DND-41 (cell line): ENCODE measurements at places on chromosomes 12 and 14.

DNA sequence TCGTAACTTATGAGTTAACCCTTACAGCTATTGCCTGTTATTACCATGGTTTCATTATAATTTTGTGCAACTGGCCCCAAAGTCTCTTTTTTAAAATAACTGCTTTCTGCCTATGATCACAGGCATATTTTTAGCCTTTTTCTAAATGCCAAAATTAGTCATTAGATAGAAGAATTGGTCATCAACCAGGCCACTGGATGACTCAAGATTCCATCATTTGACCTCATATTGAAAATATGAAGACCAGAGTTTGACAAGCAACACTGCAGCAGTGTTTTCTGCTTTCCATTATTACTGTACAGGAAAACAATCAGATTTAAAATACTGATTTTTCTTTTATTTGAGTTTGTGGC is 54.7 kb upstream of the OTOGL start:
- no peaks in the 10 kb centered on the region for H3K27me3 ChIP-seq
- no peak overlapping the region for H3K27ac ChIP-seq
- no peak overlapping the region for H3K4me3 ChIP-seq
- H3K36me3 ChIP-seq: no peaks in the 10 kb centered on the region

DNA sequence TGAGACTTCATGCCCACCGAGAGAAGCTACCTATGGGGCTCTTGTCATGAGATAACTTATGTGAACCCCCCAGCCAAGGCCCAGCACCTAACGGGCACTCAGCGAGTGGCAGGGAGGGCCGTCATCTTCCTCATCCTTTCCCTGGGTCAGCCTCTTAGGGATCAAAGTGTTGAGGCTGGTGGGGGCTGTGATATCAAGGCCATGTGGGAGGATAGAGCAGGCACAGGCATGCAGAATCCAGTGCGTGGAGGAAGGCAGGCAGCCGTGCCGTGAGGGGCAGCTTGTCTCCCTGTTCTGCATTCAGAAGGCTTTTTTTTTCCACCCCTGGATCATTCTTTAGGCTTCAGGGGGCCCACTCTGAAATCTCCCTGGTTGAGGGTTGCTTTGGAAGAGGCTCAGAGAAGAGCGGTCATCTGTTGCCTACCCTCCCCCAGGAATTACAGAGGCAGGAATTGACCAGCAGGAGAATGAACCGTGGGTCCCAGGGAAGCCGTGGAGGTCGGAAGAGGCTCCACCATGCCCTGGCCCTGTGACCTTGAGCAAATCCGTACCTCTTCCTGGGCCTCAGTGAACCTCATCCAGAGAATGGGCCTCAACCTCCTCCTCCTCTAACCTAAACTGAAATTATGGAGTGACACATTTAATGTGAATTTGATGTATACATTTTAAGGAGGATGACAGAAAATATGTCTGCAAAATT is 62.8 kb downstream of the BEGAIN start:
- DNase-seq: peak; percentile 3
- no peak overlapping the region for H3K27ac ChIP-seq
- no peaks in the 10 kb centered on the region for H3K27me3 ChIP-seq
- peaks cover 19% of the 10 kb centered on the region for H3K36me3 ChIP-seq

DNA sequence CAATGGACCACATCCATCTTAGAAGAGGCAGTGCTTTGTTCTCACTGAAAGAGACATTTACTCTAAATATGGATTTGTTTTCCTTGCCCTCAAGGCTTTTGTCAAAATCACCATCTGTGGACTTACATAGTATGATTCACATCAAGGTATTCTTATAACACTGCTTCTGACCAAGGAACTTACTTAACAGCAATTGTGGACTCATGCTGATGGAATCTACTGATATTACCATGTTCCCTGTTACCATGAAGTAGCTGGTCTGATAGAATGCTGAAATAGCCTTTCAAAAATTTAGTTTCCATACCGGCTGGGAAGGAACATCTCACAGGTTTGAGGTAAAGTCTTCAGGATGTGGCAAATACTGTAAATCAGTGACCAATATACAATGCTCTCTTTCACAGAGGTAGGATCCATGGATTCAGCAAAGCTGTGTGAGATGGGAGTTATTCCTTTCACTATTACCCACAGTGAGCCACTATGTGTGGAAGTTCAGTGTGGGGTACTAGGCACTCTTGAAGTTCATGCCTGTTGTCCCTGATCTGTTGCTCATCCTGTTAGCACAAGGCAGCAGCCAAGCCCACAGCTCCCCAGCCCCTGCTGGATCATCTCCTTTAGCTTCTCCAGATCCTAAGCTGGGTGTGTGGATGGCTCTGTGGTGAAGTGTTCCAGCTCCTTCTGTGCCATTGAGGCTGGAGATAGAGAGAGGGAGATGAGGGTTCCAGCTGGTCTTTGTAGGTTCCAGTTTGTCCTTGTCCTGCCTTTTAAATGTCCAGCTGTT is 126.4 kb downstream of the ATP23 start:
- no peak for DNase-seq
- H3K27me3 ChIP-seq: peaks cover 5% of the 10 kb centered on the region
- H3K36me3 ChIP-seq: no peaks in the 10 kb centered on the region

- no peaks in the 10 kb centered on the region for H3K27me3 ChIP-seq
- H3K4me3 ChIP-seq: no peak overlapping the region
- no peak overlapping the region for H3K27ac ChIP-seq
- no peaks in the 10 kb centered on the region for H3K4me1 ChIP-seq
Measured at GRCh38 chr12:65025136-65025535, 96.0 kb downstream of the WIF1 start.

DNA sequence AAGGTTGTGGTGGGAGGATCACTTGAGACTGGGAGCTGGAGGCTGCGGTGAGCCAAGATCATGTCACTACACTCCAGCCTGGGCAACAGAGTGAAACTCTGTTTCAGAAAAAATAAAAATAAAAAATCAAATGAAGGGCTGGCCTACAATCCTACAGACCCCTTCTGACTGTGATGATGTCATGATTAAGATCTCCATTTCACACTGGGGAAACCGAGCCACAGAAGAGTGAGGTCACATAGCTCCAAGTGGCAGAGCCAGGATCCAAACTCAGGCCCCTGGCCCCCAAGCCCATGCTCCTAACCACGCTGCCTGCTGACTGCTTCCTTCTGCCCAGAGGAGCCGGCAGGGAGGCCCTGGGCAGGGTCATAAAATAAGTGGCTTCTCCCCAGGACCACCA is 258.0 kb upstream of the FKBP4 start:
- H3K4me1 ChIP-seq: no peaks in the 10 kb centered on the region
- no peaks in the 10 kb centered on the region for H3K36me3 ChIP-seq
- no peak overlapping the region for H3K4me3 ChIP-seq
- H3K27ac ChIP-seq: no peak overlapping the region
- DNase-seq: no peak

- H3K4me1 ChIP-seq: no peaks in the 10 kb centered on the region
- H3K4me3 ChIP-seq: no peak overlapping the region
- H3K36me3 ChIP-seq: no peaks in the 10 kb centered on the region
- H3K27ac ChIP-seq: no peak overlapping the region
Measured at GRCh38 chr12:119634743-119635142, 33.2 kb upstream of the PRKAB1 start.

GRCh38 chr12:2877953-2878732 is 1.1 kb downstream of the RHNO1 start:
- H3K27me3 ChIP-seq: no peaks in the 10 kb centered on the region
- peak overlapping the region; percentile 36 for H3K4me3 ChIP-seq
- no peak for DNase-seq
- H3K4me1 ChIP-seq: peaks cover 54% of the 10 kb centered on the region

DNA sequence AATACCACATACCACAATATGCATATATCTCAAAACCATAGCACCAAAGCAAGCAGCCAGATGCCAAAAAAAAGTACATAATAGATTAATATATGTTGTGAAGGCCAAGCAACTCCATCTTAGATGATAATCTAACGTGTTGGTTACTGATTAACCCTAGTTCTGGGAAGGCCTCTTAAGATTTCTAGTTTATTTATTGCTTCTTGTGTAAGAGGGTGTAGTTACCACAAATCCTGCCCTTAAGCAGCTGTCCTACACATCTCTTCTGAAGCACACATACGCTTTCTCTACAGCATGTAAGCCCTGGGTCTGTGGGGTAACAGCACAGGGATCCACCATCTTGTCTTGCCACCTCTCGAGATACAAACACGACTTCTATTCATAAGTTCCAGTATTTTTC is 236.8 kb upstream of the AVPR1A start:
- H3K4me3 ChIP-seq: no peak overlapping the region
- H3K4me1 ChIP-seq: peaks cover 2% of the 10 kb centered on the region; the same call in 1 of the 2 replicates
- no peaks in the 10 kb centered on the region for H3K36me3 ChIP-seq
- H3K27me3 ChIP-seq: no peaks in the 10 kb centered on the region
- no peak for DNase-seq
- no peak overlapping the region for H3K27ac ChIP-seq

- no peaks in the 10 kb centered on the region for H3K36me3 ChIP-seq
- no peaks in the 10 kb centered on the region for H3K27me3 ChIP-seq
- H3K4me1 ChIP-seq: peaks cover 61% of the 10 kb centered on the region
- peak overlapping the region; percentile 20; the same call in 1 of the 2 replicates for H3K27ac ChIP-seq
- no peak for DNase-seq
Measured at GRCh38 chr14:100445436-100446088, 122.4 kb downstream of the SLC25A47 start.

GRCh38 chr14:89029961-89030694 is 205.7 kb downstream of the TTC8 start:
- H3K4me3 ChIP-seq: no peak overlapping the region
- H3K36me3 ChIP-seq: no peaks in the 10 kb centered on the region
- DNase-seq: no peak
- no peaks in the 10 kb centered on the region for H3K27me3 ChIP-seq

GRCh38 chr12:58443981-58444371 is 476.3 kb downstream of the LRIG3 start:
- peaks cover 3% of the 10 kb centered on the region for H3K27me3 ChIP-seq
- no peak overlapping the region for H3K27ac ChIP-seq
- H3K4me3 ChIP-seq: no peak overlapping the region
- no peak for DNase-seq

GRCh38 chr14:54257424-54257823 is 139.4 kb upstream of the CDKN3 start:
- H3K36me3 ChIP-seq: no peaks in the 10 kb centered on the region
- DNase-seq: no peak
- H3K27me3 ChIP-seq: no peaks in the 10 kb centered on the region

DNA sequence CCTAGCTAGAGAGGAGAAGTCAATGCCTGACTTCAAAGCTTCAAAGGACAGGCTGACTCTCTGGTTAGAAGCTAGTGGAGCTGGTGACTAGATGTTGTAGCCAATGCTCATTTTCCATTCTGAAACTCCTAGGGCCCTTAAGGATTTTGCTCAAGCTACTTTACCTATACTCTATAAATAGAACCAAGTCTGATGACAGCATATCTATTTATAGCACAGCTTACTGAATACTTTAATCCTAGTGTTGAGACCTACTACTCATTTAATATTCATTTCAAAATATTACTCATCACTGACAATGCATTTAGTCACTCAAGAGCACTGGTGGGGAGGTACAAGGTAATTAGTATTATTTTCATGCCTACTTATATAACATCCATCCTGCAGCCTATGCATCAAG is 137.2 kb upstream of the PELI2 start:
- no peak overlapping the region for H3K27ac ChIP-seq
- H3K4me1 ChIP-seq: no peaks in the 10 kb centered on the region

DNA sequence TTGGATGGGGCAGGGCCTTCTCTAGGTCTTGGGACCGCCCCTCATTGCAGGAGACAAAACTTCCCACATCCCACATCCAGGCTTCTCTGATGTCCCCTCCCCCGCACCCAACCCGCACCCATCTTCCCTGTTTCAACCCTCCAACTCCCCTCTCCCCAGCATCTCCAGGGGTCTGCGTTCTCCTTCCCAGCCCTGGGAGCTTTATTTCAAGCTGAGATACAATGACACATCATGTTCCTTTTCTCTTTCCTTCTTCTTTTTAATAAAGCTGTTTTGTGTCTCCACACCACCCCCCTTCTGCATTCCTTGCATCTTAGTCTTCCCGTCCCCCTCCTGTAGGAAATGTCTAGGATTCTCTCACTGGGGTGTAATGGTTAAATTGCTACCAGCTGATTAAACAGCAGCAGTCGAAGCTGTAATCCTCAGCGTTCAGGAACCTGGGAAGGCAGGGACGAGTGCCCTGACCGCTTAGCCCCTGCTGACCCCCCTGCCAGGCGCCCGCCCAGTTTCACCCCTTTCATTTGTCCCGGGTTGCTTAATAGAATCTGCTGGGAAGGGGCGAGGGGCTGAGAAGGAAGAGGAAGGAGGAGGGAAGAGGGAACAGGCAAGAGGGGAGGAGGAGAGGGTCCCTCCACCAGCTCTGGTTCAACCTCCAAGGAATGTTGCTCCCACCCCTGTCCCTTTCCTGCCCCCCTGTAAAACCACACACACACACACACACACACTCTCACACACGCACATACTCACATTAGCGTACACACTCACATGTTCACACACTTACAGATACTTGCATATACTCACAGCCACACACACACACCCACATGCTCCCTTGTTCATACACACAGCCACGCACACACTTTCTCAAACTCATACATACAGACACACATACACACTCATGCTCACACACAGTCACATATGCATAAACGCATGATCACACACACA is 104.5 kb upstream of the MED13L start:
- peaks cover 8% of the 10 kb centered on the region; the same call in 1 of the 2 replicates for H3K4me1 ChIP-seq
- no peak overlapping the region for H3K27ac ChIP-seq
- no peaks in the 10 kb centered on the region for H3K36me3 ChIP-seq
- H3K4me3 ChIP-seq: no peak overlapping the region

- H3K4me3 ChIP-seq: no peak overlapping the region
- no peak overlapping the region for H3K27ac ChIP-seq
- H3K27me3 ChIP-seq: no peaks in the 10 kb centered on the region
- H3K36me3 ChIP-seq: no peaks in the 10 kb centered on the region
- no peak for DNase-seq
- H3K4me1 ChIP-seq: no peaks in the 10 kb centered on the region
Measured at GRCh38 chr12:80200414-80200813, 101.1 kb downstream of the OTOGL start.

GRCh38 chr12:611721-612120 is 51.5 kb downstream of the NINJ2 start:
- no peaks in the 10 kb centered on the region for H3K27me3 ChIP-seq
- H3K4me1 ChIP-seq: peaks cover 6% of the 10 kb centered on the region; the same call in 1 of the 2 replicates
- H3K36me3 ChIP-seq: no peaks in the 10 kb centered on the region
- DNase-seq: no peak
- H3K27ac ChIP-seq: no peak overlapping the region
